Left renal cortex interstitium (tissue), 4 donors: ENCODE measurements at places on chromosomes 16 and 17. TPM values are rescaled to one million over a fixed set of nuclear protein-coding genes. Genes with fewer than 3 reads are reported as not detected.

DNA sequence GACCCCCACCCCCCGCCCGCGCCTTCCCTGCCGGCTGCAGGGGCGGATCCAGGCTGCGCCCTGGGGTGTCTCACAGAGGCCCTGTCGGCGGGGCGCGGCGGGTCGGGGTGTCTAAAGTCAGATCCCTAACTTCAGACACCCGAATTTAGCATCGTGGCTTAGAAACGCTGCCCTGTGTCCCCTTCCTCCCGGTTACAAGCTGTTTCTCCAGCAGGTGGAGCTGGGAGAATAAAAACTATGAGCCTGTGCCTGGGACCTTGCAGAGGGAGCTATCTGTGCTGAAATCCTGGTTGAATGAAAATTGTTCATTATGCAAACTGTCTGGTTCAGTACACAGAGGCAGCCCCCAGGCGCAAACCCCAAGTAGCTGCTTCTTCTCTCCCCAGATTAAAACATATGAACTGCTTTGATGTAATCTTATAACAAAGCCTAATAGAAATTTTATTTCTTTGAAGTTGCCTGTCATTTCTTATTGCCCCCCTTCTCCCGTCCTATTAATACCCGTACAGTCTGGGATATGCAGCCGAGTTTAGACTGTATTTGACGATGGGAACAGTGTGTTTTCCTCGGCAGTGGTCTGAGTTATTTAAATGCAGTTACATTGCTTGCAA lies 79.0 kb downstream of the RPA1 start:
- DNase-seq: peak; percentile 77

- DNase-seq: no peak
Observed at GRCh38 chr17:63978272-63979200, 5.8 kb upstream of the SCN4A start.

DNA sequence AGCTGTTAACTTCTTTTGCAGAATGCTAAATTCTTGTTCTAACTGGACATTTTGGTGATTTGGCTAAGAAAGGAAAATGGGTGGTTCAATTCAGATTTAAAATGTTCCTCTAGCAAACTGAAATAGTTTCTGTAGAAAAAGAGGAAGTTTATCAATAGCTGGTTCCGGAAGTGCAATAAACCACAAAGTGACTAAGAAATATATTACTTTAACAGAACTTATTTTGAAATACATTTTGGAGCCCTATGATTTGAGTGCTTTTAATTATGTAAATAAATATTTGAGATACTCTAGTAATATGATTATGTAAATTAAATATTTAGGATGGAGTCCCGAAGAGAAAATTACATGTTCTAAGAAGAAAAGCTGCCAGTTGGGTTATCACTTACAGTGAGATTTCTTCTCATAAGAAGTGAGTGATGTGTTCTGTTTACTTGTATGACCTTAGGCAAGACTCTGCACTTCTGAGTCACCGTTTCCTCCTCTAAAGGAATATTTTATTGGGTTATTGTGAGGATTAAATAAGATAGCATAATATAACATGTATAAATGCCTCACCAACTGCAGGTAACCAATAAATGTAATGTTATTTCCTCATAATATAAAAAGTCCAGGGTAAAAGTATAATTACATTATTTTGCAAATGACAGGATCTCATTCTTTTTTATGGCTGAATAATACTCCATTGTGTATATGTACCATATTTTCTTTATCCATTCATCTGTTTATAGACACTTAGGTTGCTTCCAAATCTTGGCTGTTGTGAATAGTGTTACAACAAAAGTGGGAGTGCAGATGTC lies at the start of gene EVI2B:
Gene EVI2B, minus strand, starts transcription at position 73 of the 800 bp plus-strand sequence. CDS start 8,445 bp downstream, outside the sequence.
- no peak for DNase-seq

DNA sequence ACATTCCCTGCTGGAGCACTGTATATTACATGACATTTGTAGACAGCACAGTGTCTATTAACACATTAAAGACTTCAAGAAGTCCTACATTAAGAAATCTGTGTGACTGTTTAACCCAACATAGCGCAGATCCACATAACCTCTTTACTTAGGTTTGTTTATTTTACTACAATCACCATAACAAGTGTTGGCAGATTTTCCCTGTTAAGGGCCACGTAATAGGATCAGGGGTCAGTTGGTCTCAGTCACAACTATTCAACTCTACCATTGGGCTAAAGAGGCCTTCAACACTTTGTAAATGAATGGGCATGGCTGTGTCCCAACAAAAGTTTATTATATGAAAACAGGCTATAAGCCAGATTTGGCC lies 51.3 kb upstream of the ADORA2B start:
- no peak for DNase-seq

KRT32 gene
- polyA plus RNA-seq: not detected

TRAF4 gene
- polyA plus RNA-seq: 134 TPM
